CD4-positive, alpha-beta T cell treated with Interleukin-17A for 4 hours (primary cell): ENCODE measurements at places on chromosomes 16 and 17.

DNA sequence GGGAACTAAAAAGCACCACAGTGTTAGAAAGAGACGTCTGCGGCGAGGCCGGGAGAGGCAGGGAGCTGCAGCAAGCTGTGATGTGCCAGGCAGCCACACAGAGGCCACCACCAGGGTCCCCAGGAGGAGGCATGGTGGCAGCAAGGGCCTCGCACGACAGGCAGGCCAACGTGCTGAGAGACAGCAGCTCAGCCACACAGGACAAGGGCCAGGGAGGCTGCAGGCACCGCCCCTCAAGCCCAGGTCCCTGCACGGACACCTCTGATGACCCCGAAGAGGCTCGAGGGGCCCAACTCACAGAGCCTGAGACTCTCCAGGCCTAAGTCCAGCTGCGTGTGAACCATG lies 5.7 kb downstream of the HAGH start:
- DNase-seq, result no peak

GRCh38 chr16:11793840-11794239 lies 3.2 kb downstream of the ZC3H7A start:
- peak; percentile 29 for DNase-seq

DNA sequence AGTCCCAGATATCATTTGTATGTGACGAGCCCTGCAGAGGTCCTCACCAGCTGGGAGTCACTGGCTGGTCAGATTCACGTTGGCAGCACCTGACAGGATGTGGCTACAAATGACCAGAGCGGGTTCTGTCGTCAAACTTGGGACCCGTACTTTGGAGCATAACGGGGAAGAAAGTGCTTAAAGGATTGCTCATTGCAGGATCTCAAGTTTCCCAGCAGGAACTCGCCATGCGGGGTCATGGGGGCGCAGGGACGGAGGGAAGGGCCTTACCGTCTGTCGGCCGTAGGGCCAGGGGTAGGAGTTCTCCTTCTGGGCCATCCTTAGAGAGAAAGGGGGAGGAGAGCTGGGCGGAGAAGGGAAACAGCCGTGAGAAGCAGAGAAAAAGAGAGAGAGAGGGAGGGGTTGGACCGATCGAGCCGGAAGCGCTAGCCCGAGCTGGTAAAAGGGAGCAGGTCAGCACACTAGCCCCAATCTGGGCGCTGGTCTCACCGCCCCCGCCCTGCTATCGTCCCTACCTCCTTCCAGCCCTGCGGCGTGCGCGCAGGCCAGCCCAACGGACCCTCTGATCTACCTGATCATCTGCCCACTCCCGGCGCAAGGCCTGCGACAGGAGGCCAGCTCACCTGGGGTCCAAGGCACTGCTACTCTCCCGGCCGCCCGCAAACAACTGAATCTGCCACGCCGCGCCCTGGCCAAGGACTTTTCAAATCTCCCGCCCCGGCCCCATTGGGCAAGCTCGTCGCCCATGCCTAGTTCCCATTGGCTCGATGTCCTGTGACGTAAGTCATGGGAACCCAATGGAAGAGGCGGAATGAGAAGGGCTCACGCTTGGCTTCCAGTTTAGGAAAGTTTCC lies at the start of gene AURKB:
AURKB (minus strand) TSS at position 669 of the 854 bp plus-strand sequence; CDS start at position 318, 351 bp downstream.
- DNase-seq, result peak; percentile 93

GRCh38 chr17:1995907-1996799 lies 29.0 kb downstream of the RTN4RL1 start:
- DNase-seq, result no peak

DNA sequence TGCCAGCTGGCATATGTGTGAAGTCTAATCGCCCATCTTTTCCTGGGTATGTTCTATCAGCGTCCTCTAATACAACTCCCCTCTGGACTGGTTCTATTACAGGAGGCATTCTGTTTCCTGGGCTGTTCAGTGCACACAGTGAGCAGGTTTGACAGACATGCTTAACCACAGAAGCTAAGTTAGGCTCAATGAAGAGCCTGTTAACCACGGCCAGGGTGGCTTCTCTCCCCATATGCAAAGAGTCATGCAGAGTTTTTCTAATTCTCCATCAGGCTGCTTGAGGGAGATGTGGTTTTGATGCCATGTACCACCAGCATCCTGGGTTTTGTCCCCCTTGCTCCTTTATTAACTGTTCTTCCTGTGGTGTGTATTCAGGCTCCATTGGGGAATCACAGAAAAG lies 57.2 kb upstream of the ALOX12 start:
- DNase-seq, result no peak

GRCh38 chr17:8005357-8005756 lies 2.9 kb downstream of the GUCY2D start:
- no peak for DNase-seq

DNA sequence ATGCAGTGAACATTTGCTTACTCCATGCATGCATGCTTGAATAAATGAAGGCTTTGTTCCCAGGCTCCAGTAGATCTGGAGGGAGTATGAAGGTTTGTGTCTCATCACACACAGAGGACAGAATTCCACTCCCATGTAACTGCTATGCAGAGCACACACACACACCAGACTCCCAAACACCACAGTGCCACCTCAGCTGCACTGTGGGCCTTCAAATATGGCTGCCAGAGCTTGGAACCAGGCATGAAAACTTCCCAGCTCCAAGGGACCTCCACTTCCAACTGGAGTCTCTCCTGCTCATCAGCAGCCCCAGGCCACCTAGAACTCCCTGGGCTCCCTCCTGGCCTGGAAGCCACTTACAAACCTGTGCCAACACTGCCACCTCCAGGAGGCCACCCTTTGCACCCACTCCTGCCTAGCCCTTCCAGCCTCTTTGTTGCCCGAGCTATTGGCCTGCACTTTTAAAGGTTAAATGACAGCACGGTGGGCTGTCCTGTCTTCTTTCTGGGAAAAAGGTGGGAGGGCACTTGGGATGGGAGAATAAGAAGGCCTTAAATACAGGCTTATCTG lies 151.2 kb downstream of the ZNF423 start:
- no peak for DNase-seq

DNA sequence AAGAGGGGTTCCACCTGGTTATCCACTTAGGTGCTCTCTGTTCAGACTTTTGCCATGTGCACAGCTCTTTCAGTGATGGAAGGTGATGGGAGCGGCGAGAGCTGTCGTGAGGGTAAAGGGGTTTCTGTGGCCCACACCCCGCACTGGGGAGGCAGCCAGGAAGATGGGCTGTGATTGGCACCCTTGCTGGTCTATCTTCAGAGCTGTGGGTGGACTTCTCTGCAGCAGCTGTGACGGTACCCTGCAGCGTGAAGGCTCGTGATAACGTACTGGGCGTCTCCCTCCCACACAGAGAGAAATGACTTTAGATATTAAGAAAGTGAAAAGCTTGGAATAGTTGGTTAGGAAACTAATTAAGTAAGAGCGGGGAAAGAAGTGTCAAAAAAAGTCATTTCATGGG lies 45.8 kb downstream of the MPRIP start:
- no peak for DNase-seq

DNA sequence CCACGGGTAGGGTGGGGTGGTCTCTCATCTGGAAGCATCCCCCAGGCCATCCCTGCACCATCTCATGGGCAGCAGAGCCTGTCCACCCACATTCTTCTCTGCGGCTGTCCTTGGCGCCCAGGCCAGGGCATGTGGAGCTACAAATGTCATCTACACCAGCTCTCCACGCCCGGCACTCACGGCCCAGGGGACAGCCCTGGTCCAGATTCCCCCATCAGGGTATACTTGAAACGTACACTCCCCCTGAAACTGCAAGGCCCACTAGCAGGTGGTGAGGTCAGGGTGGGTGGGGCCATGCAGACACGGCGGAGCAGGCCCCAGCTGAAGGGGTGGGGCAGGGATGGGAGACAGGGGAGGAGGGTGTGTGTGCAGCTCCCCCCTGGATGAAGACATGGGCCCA lies 3.2 kb upstream of the SOX8 start:
- DNase-seq, result no peak

GRCh38 chr17:72955391-72956140 lies 136.9 kb downstream of the SLC39A11 start:
- DNase-seq, result no peak

DNA sequence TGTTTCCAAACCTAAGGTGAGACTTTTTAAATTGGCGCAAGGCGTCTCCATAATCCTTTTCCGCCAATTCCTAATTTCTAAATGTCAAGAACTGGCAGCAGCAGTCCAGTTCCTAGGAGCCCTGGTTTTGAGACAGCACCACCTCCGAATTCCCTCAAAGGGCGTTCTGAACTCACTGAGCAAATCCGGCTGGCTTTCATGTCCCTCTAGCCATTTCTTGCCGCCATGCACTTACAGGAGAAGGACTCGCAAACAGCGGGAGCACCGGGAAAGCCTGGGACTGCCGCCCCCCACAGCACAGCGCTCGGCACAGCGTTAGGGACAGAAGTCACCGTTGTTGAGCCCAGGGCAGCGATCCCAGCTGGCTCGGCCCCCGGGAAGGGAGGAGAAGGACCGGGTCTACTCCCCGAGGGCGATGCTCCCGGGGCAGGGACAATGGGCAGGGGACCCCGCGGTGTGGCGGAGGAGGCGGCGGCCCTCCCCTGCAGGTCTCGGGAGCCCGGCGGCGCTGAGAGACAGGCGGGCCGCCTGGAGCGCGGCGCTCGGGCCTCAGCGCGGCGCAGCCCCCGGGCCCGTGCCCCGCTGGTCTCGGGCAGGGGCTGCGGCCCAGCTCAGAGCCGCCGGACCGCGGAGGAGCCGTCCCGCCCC lies 545 bp downstream of the ARHGAP17 start:
- peak; percentile 20 for DNase-seq

DNA sequence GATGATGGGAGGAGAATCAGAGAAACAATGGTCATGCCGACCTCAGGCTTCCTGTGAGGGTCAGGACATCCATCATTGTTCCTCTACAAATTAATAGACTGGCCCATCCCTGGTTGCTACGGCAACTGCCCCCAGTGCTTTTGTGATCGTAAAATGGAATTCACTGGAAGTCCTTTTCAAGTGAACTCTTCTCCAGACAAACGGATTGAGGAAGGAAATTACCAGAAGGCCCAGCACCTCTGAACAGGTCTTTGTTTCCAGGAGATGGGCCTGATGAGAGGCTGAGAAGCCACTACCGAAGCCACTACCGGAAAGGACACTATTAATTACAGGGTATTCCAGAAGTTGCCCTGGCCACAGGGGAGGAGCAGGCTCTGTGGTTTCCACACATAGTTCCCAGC lies 126.0 kb downstream of the MGAT5B start:
- no peak for DNase-seq
